ENCODE measurements at places on chromosomes 3 and 15.

- no peak overlapping the region for H3K4me3 ChIP-seq
- H3K4me1 ChIP-seq = peaks cover 7% of the 10 kb centered on the region
- H3K27ac ChIP-seq = no peak overlapping the region
- H3K36me3 ChIP-seq = no peaks in the 10 kb centered on the region
- no peak for DNase-seq
Observed at GRCh38 chr15:64389036-64389435, 1.4 kb downstream of the TRIP4 start.

GRCh38 chr15:37880009-37880834 lies 54.2 kb upstream of the TMCO5A start:
- no peak overlapping the region for H3K4me3 ChIP-seq
- no peaks in the 10 kb centered on the region for H3K36me3 ChIP-seq
- no peaks in the 10 kb centered on the region for H3K4me1 ChIP-seq
- H3K27me3 ChIP-seq = no peaks in the 10 kb centered on the region
- H3K27ac ChIP-seq = no peak overlapping the region

GRCh38 chr3:16898595-16899395 lies 14.0 kb downstream of the PLCL2 start:
- no peak for DNase-seq
- H3K27ac ChIP-seq = no peak overlapping the region
- no peaks in the 10 kb centered on the region for H3K4me1 ChIP-seq
- no peak overlapping the region for H3K4me3 ChIP-seq
- no peaks in the 10 kb centered on the region for H3K27me3 ChIP-seq

- H3K27ac ChIP-seq = no peak overlapping the region
- no peak for DNase-seq
- H3K4me3 ChIP-seq = no peak overlapping the region
- H3K36me3 ChIP-seq = peaks cover 5% of the 10 kb centered on the region
- H3K27me3 ChIP-seq = no peaks in the 10 kb centered on the region
Observed at GRCh38 chr15:74651242-74651741, 35.7 kb downstream of the CLK3 start.
